ENCODE measurements at places on chromosomes 6 and 20.
A peak's percentile ranks its signal among the peaks of the same experiment; 100 is the strongest.

DNA sequence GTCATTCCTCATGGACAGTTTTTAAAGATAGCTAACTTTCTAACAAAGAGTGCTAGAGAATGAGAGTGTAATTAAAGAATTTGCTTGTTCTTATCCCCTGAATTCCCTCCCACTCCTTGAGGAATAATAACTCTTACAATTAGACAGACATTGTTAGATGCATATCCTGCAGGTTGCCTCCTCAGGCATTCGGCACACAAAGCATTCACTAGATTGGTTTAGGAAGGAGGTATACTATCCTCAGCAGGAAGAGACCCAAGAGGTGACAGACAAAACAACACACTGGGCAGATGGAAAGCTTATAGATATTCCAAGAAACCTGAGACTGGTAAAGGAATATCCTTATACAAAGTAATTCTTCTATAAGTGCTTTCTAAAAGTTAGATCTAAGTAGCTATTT lies 109.1 kb upstream of the FAM184A start:
- no peak for DNase-seq

DNA sequence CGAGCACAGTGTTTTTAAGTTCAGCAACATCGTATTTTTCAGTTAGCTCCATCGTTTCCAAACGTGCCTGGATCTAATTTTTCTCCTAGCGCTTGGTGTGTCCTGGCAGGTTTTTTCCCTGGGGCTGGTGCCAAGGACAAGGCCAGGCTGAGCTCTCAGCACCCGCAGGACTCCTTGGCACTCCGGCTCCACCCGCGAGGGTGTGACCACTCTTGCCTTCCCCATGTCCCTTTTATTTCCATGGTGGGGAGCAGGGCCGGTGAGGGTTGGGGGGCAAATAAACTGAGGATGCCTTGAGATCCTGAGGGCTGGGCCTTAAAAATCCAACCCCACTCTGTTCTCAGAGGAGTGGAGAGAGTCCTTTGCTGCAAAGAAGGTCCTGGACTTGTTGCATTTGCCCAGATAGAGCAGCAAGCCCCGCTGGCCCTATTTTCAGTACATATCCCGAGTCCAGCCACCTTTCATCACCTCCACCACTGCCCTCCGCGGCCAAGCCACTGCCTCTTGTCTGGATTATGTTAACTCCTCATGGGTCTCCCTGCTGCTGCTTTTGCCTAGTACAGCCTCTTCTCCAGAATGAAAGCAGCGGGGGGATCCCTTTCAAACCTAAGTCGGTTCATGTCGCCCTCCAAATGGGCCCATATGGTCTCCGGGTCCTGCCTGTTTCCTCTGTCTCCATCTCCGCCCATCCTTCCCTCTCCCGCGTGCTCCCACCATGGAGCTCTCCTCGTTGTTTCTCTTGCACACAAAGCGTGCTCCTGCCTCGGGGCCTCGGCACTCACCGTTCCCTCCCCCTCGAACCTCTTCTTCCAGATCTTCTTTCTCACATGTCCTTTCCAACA lies 4.5 kb upstream of the RAB44 start:
- no peak for DNase-seq

GRCh38 chr6:32679492-32679891 lies 13.0 kb upstream of the HLA-DQB1 start:
- DNase-seq, result no peak

DNA sequence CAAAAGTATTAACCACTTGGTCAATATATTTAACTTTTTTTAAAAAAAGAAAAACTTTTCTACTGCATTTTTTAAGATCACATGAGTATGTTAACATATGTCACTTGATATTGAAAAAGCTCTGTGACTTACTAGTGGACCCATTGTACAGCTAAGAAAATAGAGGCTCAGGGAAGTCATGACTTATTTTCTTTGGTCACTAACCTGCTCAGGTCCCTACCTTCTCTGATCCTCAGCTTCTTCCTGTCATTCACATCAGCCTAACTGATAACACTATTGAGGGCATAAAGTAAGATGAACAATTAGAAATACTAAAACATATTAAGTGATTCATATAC lies 19.8 kb downstream of the AGPAT4 start:
- DNase-seq, result no peak

DNA sequence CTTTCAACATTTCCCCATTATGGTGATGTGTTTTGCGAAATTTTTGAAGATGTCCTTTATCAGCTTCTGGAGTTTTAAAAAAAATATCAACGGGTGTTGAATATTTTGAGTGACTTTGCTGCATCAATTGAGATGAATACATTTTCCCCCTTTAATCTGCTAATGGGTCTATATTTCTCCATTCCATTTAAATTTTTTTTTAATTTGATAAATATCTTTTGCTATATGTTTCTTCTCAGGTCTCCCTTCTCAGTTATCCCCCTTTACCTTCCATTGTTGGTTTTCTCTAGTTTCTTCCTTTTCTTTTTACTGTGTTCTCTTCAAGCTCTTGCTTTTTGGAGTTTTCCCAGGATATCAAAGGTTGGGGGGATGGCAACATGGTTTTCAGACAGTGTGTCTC lies 1.4 kb upstream of the KIFC1 start:
- no peak for DNase-seq

DNA sequence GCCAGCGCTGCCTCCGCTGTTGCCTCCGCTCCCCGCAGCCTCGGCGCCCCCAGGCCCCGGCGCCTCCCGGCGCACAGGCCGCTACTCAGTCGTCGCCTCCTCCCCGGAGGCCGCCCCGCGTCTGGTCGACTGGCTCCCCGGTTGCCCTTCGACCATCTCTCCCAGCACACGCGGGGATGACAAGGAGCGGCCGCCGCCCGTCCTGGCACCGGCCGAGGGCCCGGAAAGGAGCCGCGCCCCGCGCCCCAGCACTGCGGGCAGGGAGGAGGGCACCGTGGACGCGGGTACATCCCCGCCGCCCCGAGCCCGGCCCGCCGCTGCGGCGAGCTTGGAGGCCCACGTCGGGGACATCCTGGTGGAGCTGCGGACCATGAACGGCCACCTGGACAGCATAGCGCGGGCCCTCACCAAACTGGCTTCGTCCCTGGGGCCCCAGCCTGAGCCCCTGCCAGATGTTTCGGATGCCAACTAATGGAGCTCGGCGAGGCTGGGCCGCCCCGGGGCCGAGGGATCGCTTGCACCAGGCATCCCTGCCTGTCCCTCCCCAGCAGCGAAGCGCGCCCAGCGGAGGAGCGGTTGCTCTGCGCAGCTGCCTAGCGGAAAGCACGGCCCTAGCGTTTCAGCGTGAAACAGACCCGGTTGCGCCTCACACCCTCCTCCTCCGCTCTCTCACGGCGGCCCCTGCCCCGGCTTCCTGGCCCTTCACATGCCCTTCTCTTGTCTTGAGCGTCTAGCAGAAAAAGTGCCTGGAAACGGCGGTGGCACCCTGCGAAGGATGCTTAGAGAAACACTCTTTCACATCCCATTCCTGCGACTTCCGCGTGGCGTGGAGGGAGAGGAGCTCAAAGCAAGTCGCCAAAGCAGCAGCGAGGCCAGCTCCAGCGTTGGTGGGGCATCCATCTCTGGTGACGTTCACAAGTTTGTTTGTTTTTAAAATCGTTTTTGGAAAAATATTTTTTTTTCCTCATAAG lies 285.8 kb upstream of the SUPT3H start:
- DNase-seq, result peak; percentile 41

- no peak for DNase-seq
These were observed 32.4 kb upstream of the FAM184A start for GRCh38 chr6:119110601-119111548.

GRCh38 chr6:147849401-147850330 lies 341.2 kb downstream of the SAMD5 start:
- DNase-seq, result no peak

GRCh38 chr6:161013695-161014094 lies 22.1 kb downstream of the MAP3K4 start:
- no peak for DNase-seq

DNA sequence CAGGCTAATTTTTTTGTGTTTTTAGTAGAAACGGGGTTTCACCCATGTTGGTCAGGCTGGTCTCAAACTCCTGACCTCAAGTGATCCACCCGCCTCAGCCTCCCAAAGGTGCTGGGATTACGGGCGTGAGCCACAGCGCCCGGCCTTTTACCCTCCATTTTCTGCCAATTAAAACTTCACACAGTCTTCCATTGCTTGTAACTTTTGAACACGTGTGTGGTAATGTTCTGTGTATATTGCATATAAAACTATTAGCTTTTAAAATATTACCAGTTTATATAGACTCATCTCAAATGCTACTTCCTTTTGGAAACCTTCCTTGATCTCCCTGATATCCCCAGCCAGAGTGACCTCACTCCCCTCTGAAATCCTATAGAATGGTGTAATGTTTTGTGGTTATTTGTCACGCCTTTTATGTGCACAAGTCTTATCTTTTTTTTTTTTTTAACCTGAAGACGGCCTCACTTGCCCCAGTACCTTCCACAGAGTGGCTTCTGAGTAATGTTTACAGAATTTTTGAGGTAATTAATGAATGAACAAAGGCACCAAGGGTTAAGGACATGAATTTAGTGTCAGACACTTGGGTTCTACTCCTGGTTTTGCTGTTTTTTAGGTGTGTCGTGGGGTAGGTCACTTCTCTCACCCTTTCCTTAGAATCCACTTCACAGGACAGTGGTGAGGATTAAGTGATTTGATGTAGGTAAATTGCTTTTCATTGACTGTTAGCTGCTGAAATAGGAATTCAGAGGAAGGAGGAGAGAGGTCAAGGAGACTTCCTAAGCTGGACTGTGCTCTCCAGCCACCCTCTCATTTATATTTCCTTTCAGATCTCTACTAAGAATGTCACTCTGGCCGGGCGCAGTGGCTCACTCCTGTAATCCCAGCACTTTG lies 11.2 kb upstream of the MMP24 start:
- DNase-seq, result no peak

DNA sequence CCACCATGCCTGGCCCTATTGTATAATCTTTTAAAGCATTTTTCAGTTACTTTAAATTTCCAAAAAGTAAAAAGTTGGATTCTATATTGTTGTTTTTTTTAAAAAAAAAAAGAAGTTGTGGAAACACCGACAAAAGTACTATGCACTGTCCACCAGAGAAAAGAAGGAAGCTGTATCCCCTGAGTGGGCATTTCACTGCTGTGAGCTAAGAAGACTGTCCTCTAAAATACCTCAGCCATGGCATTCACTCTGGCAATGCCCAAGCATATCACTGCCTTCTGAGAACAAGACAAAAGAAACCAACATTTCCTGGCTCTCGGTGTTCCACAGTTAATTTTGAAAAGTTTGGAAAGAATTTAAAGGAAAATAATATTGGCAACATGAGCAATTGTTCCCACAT lies 117.8 kb downstream of the IPCEF1 start:
- no peak for DNase-seq
